ENCODE measurements at places on chromosomes 3 and 15.

- no peak for DNase-seq
Observed at GRCh38 chr3:116981089-116981488, 271.5 kb downstream of the TUSC7 start.

- no peak for DNase-seq
Observed at GRCh38 chr3:120678984-120679383, 3.1 kb downstream of the HGD start.

GRCh38 chr15:98904544-98904943, 103.0 kb downstream of the PGPEP1L start:
- DNase-seq, result no peak

GRCh38 chr3:181906338-181906737, 194.6 kb downstream of the SOX2 start:
- DNase-seq, result no peak

GRCh38 chr3:28667646-28668621, 319.3 kb upstream of the AZI2 start:
- peak; percentile 32 for DNase-seq

- DNase-seq, result peak; percentile 6
Observed at GRCh38 chr15:69679623-69680228, 227.1 kb downstream of the RPLP1 start.

GRCh38 chr3:22729981-22730380, 473.1 kb upstream of the UBE2E2 start:
- no peak for DNase-seq

- DNase-seq, result peak; percentile 60
Observed at GRCh38 chr15:74396445-74397238, 29.2 kb upstream of the CYP11A1 start.

DNA sequence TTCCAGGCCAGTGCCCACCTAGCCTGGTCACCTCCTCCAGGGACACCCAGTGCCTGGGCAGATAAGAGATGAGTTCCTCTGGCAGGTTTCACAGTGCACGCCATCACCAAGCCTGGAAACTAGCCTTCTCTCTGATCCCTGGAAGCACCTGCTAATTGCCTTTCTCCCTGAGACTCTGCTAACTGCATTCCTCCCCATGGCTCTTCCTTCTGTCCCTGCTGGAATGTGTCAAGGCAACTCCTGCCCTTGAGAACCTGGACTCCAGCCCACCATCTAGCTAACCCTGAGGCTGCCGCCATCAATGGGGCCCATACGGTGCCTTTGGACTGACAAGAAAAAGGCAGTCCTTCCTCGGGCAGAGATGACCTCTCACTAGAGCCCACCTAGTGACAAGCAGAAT, 18.5 kb downstream of the VIPR1 start:
- DNase-seq, result no peak

DNA sequence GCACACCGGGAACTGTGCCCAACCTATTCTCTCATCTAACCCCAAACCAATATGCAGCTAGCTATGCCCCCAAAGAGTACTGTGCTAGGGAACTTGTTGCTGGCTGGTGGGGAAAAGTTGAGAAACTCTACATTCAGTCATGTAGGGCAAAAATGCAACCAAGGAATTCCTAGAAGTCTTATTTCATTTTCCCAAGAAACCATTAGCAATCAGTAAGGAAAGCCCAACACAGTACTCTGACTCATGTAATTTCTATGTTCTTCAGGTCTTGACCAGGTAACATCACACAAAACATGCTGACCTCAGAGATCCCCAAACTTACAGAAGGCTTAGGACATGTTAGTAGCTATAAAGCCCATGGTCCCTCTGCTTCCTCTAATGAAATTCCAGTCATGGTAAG, 52.1 kb downstream of the TASOR start:
- no peak for DNase-seq

DNA sequence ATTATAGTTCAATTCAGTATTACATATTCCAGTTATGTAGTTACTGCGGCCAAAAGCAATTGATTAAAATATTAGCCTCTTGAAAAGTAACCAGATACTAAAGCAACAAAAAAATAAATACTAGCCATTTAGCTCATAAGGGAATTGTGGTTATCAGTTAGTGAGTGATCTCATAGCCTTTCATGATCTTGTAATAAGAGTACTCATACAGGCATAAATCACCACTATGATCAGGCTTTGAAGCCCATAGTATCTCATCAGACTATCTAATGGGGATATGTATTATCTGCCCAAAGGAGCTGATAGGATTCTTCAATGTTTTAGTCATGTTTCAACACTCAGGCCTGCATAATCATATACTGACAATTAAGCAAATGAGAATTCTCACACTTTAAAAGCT, 184.1 kb upstream of the CCDC54 start:
- no peak for DNase-seq

DNA sequence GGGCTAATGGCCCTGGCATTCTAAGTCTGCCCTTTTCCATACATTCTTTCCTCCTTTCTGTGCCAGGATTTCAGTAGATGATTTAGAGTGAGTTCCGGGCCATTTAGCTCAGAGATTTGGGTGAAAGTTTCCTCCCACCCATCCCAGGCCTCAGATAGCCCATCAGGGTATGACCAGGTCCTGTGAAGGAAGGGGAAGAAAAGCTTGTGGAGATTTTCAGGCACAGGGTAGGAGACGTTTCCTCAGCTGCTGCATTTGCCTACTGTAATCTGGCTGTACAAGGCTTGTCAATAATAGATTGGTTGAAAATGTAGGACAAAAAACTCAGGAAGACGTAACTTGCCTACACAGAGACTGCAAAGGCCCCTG, 63.2 kb upstream of the BCL6 start:
- DNase-seq, result no peak

DNA sequence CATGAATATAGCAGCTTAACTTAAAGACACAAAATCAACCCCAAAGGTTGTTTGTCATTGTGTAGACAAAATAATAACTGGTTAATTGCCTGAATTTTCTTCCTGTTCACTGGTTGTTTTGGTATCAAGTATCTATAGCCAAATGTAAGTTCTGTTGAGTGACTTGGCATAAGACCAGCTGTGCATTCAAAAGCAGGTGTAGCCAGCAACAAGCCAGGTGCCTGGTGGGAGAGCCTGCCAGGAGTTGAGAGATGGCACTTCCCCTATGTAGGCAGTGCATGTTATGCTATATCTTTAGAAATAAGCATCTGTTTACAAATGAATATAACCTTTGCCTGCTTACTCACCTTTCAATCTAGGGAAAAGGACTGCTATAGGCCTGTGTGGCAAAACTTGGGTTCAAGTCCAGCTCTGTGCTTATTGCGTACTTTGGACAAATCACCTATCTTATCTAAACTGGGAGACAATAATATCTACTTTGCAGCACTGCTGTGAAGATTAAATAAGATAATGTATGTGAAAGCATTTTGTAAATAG, 84.9 kb upstream of the TBL1XR1 start:
- no peak for DNase-seq

- no peak for DNase-seq
Observed at GRCh38 chr15:78944202-78944625, 632 bp downstream of the CTSH start.

- DNase-seq, result no peak
Observed at GRCh38 chr3:109268181-109268580, 48.1 kb downstream of the DPPA2 start.

DNA sequence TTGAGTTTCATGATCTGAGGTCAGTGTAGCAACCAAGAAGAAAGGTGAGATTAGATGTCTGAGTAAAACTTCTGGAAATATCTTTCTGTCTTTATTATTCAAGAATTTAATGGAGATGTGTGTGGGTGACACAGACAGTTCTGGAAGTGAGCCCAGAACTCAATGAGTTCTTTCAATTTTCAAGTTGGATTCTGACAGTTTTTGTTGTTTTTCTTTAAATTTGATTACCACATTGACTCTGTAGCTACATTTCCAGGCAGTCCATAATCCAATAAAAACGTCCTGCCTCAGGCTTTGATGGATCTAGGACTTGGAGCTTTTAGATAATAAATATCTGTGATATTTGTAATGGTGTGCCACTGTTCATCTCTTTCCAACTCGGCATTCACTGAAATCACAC, 3.9 kb upstream of the PARP14 start:
- no peak for DNase-seq

GRCh38 chr15:95888762-95889161, 441.7 kb upstream of the NR2F2 start:
- no peak for DNase-seq

DNA sequence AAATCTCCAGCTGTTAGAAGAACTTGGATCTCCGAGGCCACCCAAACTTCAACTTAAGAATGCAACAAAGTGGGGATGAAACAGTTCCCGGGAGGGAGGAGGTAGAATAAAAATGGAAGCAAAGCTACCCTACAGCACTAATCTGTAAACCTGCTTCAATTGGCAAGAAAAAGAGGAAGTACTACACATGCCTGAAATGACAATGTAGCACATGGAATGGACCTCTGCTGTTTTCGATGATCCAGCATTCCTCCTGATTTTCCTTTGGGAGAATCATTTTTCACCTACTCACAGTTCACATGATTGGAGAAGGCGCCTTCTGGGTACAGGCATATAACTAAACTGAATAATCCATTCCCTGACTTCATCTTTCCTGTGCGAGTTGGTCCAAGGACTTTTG, 1081.5 kb downstream of the FHIT start:
- no peak for DNase-seq

- DNase-seq, result no peak
Observed at GRCh38 chr3:186382217-186382885, 20.3 kb upstream of the DGKG start.

DNA sequence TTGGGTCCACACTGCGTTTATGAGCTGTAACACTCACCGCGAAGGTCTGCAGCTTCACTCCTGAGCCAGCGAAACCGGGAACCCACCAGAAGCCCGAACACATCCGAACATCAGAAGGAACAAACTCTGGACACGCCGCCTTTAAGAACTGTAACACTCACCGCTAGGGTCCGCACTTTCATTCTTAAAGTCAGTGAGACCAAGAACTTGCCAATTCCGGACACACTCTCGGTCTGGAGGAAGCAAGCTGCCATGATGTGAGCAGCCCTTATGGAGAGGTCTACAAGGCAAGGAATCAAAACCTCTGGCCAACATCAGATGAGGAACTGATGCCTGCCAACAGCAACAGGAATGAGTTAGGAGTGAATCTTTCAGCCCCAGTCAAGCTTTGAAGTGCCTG, 62.9 kb downstream of the SLC28A2 start:
- no peak for DNase-seq

- no peak for DNase-seq
Observed at GRCh38 chr3:111496894-111497559, 45.0 kb upstream of the CD96 start.

DNA sequence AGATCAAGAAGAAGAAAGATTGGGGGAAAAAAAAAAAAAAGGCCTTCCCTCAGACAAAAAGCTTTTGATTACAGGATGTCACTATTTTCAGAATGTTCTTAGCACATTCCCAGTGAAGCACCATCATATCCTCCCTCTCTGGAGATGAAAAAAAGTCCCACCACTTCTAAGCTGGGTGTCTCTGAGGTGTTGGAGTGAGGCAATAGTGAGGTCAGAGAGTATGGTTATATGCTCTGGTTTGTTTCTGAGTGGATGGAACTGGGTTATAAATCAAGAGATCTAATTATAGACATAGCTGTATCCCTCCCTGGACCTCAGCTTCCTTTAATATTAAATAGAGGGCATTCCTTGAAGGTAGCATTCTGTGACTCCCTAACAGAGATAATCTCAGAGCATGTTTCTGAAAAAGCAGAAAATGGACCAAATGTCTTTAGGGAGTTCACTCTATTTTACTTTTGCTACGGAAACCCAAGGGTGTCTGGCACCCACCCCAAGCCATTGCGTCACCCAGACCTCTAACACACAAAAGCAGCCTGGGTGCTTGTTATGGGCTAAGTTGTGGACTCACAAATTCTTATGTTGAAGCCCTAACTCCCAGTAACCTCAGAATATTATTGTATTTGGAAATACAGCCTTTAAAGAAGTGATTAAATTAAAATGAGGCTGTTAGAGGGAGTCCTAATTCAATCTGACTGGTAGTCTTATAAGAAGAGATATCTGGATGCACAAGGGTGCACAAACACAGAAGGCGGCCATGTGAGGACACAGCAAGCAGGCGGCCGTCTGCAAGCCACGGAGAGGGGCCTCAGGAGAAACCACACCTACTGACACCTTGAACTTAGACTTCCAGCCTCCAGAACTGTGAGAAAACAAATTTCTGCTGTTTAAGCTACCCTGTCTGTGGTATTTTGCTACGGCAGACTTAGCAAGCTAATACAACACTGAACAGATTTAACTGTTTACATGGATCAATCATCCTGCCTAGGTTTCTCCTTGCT, 81.5 kb downstream of the MB21D2 start:
- DNase-seq, result no peak

DNA sequence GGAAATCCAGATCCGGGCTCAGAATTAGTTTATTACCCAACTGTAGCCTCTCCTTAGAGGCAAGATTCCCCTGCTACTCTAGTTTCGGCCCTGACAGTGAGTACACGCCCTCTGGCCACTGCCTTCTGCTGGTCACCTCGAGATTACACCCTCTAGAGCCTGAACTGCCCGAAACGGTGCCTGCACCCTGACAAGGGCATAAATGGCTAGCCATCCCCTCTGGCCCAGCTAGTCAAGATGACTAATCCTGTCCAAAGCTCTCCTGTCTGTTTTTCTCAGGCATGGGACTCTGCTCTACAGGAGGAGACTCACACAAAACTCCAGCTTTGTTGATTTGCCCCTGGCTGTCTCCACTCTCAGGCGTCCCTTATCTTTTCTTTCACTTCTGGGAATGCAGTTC, 150.5 kb upstream of the UBE2E2 start:
- no peak for DNase-seq

- no peak for DNase-seq
Observed at GRCh38 chr15:69002783-69003182, 11.7 kb upstream of the NOX5 start.

DNA sequence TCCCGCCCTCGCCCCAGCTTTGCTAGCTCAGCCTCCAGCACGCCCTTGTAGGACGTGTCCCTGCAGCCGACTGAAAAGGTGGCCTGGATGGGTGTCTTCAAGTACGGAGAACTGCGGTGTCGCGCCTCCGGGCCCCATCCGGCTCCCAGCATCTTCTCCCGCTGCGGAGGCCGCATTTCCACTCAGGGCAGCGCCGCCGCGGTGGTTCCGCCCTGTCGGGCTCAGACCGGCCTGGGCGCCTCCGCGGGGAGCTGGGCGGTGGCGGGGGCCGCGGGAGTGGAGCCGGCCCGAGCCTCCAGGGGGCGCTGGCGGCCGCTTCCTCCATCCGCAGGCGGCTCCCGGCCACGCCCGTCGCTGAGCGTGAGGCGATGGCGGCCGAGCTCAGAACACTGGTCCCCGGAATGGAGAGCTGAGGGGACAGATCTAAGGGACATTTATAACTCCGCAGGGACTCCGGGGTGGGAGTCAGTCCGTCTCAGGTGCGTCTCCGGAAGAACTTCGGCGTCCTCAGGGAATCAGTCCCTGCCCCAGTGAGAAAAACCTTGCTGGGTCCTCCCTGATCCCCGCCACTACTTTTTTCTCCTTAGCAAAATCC, 13.6 kb upstream of the SMCO1 start:
- DNase-seq, result peak; percentile 91

GRCh38 chr3:129688271-129688895, 81.9 kb upstream of the PLXND1 start:
- DNase-seq, result no peak

Measured in stimulated activated CD4-positive, alpha-beta T cell treated with anti-CD3 and anti-CD28 coated beads, Interleukin-12 subunit alpha, Interleukin-12 subunit beta, amount 100 ng/mL, for 4 hours (primary cell).